Endothelial cell of coronary artery (primary cell): ENCODE measurements at places on chromosomes 13 and 19. TPM values are rescaled to one million over a fixed set of nuclear protein-coding genes. Genes with fewer than 3 reads are reported as not detected.

Gene FAM124A
- total RNA-seq = 1.9 and 4.2 TPM in 2 replicates

Gene ZNF556
- not detected in 2 replicates for total RNA-seq

Gene KLHL1
- total RNA-seq = not detected in 2 replicates

Gene DIRAS1
- 0.09 TPM in 1 of 2 replicates, not detected in the other for total RNA-seq

Gene GTF2F1
- total RNA-seq = 66.7 and 66.9 TPM in 2 replicates

Gene FCER2
- total RNA-seq = not detected in 2 replicates

Gene GPR12
- total RNA-seq = not detected in 2 replicates

Gene SPTBN4
- 0.09 and 0.28 TPM in 2 replicates for total RNA-seq

Gene COX7A1
- total RNA-seq = 4.4 and 15.4 TPM in 2 replicates

Gene NLRP4
- not detected in 2 replicates for total RNA-seq

Gene MZT1
- total RNA-seq = 10.2 and 16.4 TPM in 2 replicates

Gene FLT3LG
- total RNA-seq = 1.1 and 1.4 TPM in 2 replicates

Gene LGALS7B
- total RNA-seq = not detected in 2 replicates
